A549 treated with CpdA at 1 μM for 4 hours (cell line): ENCODE measurements at places on chromosomes 5 and 9. TPM values are rescaled to one million over a fixed set of nuclear protein-coding genes. Genes with fewer than 3 reads are reported as not detected.

Gene PPP3R2
- not detected in 5 replicates for total RNA-seq

Gene RNF180
- 0.15 to 0.31 TPM (median 0.20 TPM) in 5 replicates for total RNA-seq

Gene LIX1
- total RNA-seq: not detected in 5 replicates

Gene MYO10
- 59.6 to 85.6 TPM (median 74.9 TPM) in 5 replicates for total RNA-seq

Gene SLC25A51
- 17.7 to 22.8 TPM (median 19.1 TPM) in 5 replicates for total RNA-seq
